Uterus (tissue), 4 donors: ENCODE measurements at places on chromosomes 5 and 9. TPM values are rescaled to one million over a fixed set of nuclear protein-coding genes. Genes with fewer than 3 reads are reported as not detected.

SARDH gene
- 2.7 TPM for total RNA-seq

IFNA2 gene
- not detected for total RNA-seq

ECM2 gene
- total RNA-seq = 31.9 TPM

FABP6 gene
- total RNA-seq = 0.59 TPM

ZCCHC9 gene
- 36.2 TPM for total RNA-seq

FOXD4L4 gene
- 0.35 TPM for total RNA-seq

TMEM174 gene
- total RNA-seq = not detected
